ENCODE measurements at places on chromosomes 6 and 20.

DNA sequence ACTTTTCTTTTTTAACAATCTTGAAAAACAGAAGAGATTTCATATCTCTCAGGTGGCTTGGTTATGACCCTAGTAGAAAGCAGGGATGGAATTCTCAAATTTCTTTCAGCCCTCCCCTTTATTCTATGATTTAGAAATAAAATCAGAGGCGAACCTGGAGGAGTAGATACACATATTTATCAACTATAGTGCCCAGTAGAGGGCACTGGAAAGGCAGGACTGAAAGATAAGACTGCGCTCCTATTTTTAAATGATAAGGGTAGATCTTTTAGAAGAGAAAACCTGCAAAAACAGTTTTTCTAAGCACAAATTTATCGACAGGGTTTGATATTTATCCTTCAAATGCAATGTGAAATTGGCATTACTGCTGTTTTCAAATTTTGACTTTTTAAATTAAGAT, 1296.6 kb downstream of the EPHA7 start:
- no peak for DNase-seq

GRCh38 chr20:6397115-6397514, 274.3 kb upstream of the FERMT1 start:
- no peak for DNase-seq

DNA sequence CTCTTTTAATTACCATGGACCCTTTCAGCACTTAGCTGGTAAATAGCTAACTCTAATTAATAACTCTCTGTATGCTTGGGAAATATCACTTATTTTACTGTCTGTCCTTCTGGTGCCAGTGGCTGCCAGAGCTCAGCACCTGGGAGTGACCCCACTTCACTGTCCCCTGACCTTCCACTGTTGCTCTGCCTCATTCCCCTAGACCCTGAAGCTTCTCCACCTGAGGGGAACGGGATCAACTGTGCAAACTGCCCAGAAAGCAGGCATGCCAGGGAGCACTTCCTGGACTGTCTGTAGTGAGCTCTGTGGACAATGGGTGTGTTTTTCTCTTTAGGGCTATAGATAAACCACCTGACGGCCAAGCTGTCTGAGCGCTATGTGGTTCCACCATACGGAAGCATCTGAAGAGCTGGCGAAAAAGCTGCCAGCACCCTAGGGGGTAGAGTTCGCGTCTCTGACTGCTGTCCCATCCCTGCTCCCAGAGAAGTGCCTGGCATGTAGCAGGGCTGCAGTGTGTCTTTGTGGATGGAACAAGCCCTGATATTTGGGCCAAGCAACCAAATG, 106.3 kb upstream of the FOXA2 start:
- no peak for DNase-seq

DNA sequence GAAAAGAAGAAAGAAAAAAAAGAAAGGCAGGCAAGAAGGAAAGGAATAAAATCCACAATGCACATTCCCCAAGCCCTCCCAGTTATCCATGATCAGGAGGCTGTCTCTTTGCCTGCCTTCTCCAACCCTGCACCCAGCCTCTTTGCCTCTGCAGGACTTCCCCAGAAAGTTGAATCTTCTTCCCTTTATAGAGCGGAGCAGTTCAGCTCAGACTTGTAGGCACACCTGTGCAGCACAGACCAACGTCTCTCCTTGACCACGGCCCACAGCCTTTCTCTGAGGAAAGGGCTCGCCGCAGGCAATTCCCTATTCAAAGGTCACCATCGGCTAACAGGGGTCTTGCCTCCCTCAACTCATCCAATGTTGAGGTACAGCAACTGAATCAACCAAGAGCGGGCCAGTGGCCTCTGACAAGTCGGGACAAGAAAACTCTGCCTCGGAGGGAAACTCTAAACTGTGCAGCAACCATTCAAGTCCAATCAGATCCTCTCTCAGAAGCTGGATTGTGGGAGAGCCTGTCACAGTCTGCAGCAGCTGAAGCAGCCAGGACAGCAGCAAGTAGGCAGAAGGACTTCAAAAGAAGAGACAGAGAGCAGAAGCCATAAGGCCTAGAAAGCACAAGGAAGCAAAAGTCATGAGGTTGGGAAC, 529.2 kb upstream of the JARID2 start:
- DNase-seq = no peak

DNA sequence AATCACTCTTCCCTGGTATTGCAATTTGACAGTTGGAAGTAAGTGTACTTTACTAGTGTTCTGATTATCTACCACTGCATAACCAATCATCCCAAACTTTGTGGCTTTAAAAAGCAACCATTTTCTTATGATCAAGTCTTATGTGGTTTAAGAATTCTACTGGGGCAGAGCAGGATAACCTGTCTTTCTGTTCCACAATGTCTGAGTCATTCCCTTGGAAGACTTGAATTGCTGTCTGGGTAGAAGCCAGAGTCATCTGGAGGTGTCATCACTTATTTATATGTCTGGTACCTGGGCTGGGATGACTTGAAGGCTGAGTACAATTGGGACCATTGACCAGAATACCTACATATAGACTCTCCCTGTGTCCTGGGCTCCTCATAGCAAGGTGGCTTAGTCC, 644.3 kb downstream of the HDGFL1 start:
- DNase-seq = no peak

DNA sequence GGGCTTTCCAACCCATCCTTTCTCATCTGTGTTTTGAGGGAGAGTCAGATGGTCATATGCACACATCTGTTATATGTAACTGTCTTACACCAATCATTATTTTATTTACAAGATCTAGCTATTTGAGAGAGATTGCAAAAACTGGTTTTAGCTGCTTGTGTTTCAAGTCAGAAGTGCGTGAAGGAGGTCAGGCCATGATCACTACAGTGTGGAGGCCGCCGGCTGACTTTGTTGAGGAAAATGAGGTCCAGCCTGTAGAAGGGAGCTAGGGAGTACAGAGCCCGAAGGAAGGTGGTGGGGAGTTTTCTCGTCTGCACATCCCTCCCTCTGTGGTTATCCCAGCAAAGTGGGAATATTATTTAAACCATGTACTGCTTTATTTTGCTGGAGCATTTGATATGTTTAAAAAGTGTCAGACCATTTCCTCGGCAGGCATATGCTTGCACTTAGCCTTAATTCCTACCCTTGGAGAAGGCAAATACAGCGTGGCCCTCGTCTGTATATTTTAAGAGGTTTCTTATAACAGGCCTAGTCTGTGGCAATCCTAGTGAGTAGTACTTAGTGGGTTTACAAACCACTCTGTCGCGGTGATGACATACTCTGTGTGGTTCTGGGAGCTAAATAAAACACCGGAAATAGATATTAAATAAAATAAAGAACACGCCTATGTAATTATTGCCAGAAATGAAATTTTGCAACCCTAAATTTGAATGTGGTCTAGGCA, 95.6 kb downstream of the UST start:
- no peak for DNase-seq

- no peak for DNase-seq
These were observed 60.3 kb upstream of the DEK start for GRCh38 chr6:18324706-18325042.

DNA sequence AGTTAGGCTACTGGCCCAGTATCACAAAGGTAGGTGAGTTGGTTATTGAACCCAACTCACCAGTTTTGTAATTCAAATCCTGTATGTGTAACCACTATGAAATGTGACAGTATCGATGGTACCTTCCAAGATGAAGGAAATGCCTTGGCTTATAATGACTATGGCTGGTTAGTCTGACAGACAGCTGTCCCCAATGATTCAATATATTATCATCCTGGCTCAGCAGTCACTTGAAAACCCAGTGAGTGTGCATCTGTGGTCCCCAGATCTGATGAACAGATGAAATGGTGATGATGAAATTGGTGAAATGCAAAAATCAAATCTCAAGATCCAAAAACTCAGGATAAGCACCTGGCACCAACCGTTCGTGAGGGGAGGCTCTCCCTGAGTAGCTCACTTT, 54.8 kb downstream of the TNFRSF21 start:
- no peak for DNase-seq

- DNase-seq = peak; percentile 92
These were observed at the start of gene TFEB for GRCh38 chr6:41735427-41736185. Gene TFEB (minus strand): TSS chr6:41735608. CDS start chr6:41691213, 44,395 bp downstream.

- no peak for DNase-seq
These were observed 32.9 kb upstream of the UTRN start for GRCh38 chr6:144252259-144252658.

- DNase-seq = no peak
These were observed 80.3 kb downstream of the NDUFAF5 start for GRCh38 chr20:13865156-13865555.

DNA sequence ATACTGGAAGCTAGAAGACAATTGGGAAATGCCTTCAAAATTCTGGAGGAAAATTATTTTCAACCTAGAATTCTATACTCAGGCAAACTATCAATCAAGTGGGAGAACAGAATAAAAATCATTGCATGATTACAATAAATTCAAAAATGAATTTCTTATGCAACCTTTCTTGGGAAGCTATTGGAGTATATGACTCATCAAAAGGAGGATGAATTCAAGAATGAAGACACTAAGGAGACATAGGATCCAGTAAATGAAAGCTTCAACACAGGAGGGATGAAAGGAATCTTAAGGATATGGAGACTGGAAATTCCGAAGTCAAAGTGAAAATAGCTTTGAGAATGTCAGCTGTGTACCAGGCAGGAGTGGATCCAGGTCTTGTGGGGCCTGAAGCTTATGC, 12.6 kb upstream of the UBR2 start:
- no peak for DNase-seq

- peak; percentile 24 for DNase-seq
These were observed 4.5 kb downstream of the FOXO3 start for GRCh38 chr6:108565091-108565766.

DNA sequence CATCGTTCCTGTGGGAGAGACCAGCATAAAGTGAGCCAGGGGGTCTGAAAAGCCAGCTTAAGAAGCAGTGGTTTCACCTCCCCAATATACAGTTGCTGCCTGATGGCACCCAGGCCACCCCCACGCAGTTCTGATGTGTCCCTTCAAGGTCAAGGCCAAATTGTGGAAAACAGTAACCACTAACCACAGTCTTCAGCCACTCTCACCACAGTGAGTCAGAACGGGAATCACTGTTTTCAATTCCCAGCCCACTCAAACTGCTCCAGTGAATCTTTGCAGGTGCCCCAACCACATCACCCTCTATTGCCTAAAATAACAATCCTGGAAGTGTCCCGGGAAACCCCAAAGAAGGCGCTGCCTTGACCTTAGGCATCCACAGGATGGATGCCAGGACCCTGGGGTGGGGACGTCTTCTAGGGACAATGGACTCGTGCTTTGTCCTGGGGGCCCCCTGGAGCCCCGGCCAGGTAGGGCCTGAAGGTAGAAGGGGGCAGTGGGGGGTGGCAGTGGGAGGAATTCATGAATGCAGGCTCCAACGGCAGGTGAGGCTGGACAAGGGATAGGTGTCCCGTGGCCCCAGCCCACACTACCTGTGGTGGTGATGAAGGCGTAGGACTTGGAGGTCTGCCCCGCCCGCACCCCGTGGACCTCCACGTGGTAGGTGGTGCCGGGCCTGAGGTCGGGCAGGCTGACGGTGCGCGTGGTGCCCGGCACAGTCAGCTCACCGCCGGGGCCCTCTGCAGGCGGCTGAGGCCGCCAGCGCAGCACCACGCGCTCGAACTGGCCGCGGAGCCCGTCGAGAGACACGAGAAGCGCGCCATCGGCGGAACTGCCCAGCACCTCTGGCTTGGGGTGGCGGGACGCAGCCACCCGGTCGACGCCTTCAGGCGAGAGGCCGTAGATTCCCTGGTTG, 22.2 kb downstream of the TNXB start:
- peak; percentile 72 for DNase-seq

GRCh38 chr6:21909321-21909720, 315.8 kb downstream of the SOX4 start:
- DNase-seq = no peak

DNA sequence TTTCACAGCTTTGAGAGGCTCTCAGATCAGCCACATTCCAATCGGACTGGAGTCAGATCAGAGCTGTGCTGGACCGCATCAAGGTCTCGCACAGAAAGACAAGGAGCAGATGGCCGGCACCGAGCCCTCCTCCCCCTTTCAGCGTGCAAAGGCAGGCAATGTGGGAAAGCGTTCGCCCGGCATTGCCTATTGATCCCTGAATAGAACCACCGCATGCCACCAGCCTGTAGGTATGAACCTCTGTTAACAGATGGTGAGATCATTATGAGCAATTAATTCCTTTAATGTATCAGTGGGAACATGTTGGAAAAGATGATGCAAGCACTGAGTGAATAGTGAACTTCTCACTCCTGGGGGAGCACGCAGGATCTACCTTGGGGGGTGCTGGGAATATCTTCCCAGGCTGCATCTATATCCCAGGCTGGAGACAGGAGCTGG, 117.5 kb upstream of the ID4 start:
- no peak for DNase-seq

- no peak for DNase-seq
These were observed 193.3 kb downstream of the TSHZ2 start for GRCh38 chr20:53165452-53165851.

DNA sequence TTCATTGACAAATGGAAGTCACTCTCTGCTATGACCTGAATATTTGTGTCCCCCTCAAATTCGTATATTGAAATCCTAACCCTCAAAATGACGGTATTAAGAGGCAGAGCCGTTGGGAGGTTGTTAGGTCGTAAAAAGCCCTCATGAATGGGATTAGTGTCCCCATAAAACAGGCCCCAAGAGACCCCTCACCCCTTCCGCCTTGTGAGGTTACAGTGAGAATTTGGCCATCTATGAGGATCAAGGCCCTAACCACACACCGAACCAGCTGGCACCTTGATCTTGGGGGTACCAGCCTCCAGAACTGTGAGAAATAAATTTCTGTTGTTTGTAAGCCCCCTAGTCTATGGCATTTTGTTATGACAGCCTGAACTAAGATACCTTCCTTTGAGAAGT, 52.5 kb upstream of the SLC22A16 start:
- no peak for DNase-seq

DNA sequence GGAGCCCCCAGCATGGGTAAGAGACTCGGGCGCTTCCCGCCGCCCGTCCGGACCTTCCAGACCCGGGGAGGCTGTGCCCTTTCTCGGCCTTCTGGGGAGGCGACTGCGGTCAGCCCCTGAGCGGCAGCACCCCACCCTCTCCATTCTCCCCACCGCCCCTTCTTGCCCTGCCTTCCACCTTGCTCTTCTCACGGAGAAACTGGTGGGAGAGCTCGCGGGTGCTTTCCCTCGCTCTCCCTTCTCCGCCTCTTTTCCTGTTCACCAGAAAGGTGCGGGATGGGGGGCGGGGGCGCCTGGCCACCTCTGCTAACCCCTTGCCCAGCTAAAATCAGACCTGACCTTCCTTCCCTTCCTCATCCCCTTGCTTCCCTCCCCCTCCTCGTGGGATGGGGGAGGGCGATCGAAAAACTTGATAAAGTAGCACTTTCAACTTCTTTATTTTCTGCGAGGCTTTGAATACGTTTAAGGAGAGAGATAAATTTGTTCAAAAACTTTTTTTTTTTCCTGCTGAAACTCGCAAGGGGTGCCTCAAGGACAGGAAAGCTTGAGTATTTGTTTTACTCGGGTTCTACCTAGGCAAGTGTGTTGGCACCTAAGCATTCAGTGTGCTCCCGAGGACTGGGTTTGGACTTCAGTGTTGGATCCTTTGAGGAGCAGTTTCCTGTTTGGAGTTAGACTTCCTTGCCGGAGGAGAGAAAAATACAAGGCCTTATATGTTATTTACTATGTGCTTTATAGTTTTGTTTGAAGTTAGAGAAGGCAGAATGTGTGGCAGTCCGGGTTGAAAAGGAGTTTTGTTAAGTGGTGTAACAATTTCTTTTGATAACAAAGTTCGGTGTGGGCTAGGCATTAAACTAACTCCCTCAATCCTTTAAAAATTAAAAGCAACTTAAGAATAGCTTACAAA, 897 bp downstream of the CD2AP start:
- DNase-seq = no peak

- no peak for DNase-seq
These were observed 838 bp downstream of the AHCY start for GRCh38 chr20:34302312-34302722.

All from GM12891 (cell line).